ENCODE measurements at places on chromosomes 7 and 10.

- DNase-seq = no peak
These were observed 84.4 kb upstream of the SHH start for GRCh38 chr7:155896531-155897263.

- no peak for DNase-seq
These were observed 527.3 kb downstream of the ZNF33B start for GRCh38 chr10:42111076-42111475.

DNA sequence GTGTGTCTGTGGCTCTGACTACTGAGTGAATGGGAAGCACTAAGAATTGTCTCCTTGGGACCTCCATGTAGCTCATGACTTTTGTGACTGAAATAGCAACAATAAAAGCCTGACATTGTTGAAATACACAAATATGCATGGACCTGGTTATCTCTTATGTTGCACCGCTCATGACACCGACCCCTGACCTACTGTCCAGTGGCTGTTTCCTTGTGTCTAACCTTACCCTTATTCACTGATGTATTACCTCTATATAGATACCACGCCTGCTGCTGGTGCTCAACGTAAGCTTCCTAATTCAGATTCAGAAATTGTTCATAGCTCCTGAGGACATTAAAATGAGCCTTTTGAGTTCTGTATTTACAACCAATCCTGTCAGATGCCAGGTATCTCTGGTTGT, 243.4 kb upstream of the SEMA3C start:
- no peak for DNase-seq

- DNase-seq = no peak
These were observed 61.7 kb upstream of the NXPH1 start for GRCh38 chr7:8371742-8372141.

DNA sequence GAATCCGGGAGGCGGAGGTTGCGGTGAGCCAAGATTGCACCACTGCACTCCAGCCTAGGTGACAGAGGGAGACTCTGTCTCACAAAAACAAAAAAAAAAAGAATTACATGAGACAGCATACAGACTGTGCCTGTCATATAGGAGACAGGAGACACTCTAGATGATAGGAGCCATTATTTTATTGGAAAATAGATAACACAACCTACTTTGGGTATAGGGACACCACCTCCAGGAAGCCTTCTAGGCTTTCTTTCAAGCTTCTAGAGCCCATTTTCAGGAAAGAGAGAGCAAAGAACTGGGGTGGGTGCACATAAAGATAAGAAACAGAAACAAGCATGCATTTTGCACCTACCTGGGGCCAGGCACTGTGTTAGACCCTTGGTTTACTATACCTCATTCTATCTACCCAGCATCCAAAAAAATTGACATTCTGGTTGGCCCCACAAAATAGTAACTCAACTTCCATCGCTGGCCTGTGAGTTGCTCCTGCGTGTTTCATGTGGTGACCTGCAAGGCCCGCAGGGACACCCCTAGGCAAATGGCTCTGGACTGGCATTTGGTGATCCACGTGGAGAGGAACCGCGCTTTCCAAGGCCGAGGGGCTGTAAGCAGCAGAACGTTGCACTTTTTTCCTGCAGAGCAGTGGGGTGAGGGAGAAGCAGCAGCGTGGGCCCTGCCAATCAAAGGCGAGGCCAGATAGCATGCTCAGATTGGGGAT, 57.1 kb upstream of the CACUL1 start:
- no peak for DNase-seq

DNA sequence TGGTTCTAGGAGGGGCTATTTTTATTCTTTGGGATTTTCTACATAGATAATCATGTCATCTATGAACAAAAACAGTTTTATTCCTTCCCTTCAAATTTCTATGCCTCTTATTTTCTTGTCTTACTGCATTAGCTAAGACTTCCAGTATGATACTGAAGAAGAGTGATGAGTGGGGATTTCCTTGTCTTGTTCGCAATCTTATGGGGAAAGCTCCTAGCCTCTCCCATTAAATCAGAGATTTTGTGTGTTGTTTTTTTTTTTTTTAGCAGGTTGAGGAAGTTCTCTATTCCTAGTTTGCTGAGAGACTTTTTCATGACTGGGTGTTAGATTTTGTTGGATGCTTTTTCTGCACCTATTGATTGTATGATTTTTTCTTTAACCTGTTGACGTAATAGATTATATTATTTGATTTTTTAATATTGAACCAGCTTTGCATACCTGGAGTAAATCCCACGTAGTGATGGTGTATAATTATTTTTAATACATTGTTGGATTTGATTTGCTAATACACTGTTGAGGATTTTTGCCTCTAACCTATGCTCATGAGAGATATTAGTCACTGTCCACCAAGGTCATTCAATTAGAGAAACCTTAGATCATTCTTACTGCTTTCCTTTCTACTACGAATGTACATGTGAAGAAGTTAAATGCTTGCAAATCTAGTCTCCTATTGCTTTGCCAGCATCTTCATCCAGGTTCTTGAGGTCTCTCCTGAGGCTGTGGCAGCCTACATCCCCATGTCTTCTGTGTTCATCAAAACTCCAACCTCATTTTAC, 6.5 kb downstream of the ATP5F1C start:
- no peak for DNase-seq

DNA sequence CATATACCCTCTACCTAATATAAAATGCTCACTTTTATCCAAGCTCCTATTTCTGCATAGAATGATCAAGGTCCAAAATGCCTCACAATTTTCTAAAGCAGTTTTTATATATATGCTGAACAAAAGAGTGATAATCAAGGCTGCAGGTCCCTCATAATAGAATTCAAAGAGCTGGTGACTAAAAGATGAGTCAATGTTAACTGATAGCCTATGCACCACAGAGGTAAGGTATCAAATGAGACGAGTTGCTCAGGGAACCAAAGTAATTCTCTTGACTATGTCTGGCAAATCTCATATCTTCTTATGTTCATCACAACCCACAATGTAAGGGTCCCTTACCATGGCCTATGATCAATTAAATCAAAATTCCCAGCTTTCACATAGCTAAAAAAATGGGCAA, 15.2 kb downstream of the PDZD8 start:
- DNase-seq = no peak

DNA sequence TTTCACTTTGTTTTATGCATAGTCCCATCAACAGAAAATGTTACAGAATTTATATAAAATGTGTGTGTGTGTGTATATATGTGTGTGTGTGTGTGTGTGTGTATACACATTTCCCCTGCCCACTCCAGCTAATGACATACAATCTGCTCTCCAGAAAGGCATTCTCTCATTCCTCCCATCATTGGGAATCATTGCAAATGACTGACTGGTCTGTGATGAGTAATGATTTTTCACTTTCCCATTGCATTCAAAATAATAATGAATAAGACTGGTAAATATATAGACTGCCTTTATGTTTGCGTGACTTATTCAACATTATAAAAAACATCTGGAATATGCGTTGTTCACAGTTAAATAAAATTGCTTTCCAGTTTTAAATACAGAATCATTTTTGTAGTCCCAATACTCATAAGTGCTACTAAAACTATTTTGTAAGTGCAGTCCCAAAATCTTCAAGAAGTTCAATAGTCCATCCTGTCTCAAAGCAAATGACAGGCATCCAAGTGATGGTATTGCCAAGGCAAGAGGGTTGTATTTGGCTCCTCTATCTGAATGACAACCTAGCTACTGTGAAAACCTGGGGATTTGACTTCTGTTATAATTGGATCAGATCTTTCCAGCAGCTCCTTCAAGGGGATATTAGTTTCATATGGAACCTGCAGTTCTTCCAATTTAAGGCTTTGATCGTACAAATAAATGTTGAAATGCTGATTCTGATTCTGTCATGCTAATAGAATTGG, 150.9 kb downstream of the POLR1F start:
- no peak for DNase-seq

DNA sequence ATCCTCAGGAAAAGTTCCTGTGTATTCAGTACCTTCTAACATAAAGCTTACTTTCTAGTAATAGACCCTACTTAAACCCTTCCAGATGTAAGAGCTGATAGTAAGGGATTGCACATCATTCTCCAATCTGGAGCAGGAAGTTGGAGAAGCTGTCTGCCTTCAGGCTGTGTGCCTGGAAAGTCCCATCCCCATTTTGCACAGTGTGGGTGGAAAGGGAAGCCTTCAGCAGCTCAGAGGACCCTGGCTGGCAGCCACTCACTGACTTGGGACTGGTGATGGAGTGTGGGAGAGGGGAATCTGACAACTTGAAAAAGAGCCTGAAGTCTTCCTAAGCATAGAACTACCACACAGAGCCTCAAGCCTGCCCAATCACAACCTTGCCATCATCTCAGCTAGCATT, 164.1 kb upstream of the ADO start:
- peak; percentile 40 for DNase-seq

DNA sequence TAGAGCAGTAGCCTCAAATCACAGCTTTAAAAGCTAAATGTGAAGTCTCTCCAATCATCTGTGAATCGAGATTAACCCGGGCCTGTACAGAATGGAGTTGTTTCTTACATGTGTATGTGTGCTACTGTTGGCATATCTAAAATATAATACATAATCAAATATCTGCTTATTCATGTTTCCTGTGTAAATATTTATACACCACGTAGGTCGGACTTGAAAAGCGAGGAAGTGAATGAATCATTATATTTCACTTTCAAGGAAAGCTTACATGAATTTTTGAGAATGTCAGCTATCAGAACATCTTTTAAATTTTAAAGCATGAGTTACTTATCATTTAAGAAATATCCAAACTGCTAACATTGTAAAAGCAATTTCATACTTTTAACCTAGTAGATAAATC, 233.3 kb downstream of the SLC25A13 start:
- no peak for DNase-seq

DNA sequence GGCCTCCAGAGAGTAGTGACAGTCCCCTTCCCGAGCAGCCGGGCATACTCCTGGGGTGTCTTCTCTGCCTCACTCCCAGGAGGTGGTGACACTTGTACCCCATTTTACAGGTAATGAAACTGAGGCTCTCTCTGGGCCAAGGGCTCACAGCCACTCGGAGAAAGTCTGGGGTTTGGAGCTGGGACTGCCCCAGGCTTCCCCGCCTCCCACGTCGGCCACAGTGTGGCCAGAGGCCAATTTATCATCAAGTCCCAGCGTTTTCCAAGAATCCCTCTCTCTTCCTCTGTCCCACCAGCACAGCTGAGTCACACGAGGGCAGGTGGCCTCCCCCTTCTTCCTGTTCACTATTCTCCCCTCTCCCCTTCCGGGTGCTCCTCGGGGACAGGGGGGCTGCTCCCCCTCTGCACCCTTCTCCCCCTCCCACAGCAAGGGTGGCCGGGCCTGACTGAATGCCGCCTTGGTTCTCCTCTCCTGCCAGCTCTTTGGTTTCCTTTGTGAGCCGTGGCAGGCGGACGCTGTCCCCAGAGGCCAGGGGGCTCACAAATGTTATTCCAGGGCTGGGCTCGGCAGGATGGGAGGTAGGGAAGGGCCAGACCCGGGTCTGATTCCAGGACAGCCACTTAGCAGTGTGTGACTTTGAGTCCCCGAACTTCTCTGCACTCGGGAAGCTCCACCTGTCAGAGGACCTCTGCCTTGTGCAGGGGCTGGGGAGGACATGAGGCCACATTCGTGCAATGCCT, 17.7 kb downstream of the CLIP2 start:
- peak; percentile 83 for DNase-seq

GRCh38 chr10:125146791-125147579, 13.4 kb downstream of the CTBP2 start:
- DNase-seq = no peak

DNA sequence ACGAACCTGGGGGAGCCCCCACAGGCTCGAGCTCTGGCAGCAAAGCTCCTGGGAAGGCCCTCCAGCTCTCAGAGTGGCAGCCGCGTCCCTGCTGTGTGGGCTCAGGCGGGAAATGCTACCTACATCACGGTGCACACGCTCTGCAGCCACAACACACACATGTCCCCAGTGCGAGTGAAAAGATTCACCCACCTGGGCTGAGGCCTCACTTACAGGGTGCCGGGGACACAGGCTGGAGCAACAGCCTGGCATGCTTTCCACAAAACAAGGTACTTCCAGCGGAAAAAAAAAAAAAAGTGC, 410.4 kb upstream of the FOXK1 start:
- DNase-seq = no peak

- peak; percentile 58 for DNase-seq
These were observed 49.4 kb upstream of the OCM start for GRCh38 chr7:5831196-5831595.

GRCh38 chr10:47403446-47404318, 19.6 kb upstream of the ZNF488 start:
- no peak for DNase-seq

GRCh38 chr10:116085323-116085722, 187.7 kb downstream of the GFRA1 start:
- no peak for DNase-seq

DNA sequence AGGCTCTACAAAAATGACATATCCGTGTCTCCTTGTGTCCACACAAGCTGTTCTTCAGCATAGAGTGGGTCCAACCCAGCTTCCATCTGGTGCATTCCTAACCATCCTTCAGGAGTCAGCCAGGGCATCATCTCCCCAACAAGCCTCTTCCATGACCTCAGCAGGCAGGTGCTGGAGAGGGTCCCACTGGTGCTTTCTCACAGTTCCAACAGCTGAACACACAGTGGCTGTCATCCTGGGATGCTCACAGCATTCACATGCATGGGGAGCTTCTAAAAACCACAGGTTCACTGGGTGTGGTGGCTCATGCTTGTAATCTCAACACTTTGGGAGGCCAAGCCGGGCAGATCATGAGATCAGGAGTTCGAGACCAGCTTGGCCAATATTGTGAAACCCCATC, 6.4 kb upstream of the CYP3A4 start:
- no peak for DNase-seq

DNA sequence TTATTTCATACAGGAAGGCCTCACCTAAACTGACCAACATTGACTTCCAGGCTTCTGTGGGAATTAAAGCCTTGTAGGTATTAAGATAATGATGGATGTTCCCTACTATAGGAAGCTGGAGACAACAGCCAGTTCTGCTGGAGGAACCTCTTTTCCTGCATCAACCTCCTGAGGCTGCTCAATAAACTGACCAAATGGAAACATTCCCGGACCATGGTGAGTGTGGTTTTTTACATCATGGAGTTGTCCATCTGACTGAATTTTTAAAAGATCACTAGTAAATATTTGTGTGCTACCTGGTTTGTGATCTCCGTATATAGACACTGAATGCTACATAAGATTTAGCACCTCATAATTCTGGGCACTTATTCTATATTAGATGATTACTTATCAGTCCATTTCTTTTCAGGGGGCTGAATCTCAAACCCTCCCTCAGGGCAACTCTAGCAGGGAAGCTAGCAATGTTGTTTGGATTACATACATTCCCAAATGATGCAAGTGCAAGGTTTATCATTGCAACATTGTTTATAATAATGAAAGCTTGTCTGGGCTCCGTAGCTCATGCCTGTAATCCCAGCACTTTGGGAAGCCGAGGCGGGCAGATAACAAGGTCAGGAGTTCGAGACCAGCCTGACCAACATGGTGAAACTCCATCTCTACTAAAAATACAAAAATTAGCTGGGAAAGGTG, 21.5 kb upstream of the SMKR1 start:
- no peak for DNase-seq

DNA sequence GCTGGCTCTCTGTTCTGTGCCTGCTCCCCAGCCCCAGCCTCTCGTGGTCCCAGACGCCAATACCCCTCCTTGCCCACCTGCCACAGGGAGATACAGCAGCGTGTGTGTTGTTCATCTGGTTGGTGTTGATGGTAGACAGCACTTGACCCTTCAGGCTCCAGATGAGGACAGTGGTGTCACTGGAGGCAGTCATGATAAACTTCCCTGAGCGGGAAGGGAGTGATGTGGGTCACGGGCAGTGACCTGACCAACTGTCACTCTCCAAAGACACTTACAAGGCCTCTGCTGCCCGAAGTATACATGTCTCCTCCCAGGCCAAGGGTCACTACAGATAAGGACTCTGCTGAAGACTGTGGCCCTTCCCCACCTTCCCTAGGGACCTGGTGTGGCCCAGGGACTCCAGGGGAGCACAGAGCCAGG, 5.6 kb downstream of the TBL2 start:
- no peak for DNase-seq

- no peak for DNase-seq
These were observed 31.9 kb downstream of the RNLS start for GRCh38 chr10:88551246-88551645.
